Cortex of kidney (tissue), 1 donor: ENCODE measurements at places on chromosomes 3 and 15.

GRCh38 chr15:64013179-64014062 lies 32.9 kb downstream of the DAPK2 start:
- no peak for DNase-seq

DNA sequence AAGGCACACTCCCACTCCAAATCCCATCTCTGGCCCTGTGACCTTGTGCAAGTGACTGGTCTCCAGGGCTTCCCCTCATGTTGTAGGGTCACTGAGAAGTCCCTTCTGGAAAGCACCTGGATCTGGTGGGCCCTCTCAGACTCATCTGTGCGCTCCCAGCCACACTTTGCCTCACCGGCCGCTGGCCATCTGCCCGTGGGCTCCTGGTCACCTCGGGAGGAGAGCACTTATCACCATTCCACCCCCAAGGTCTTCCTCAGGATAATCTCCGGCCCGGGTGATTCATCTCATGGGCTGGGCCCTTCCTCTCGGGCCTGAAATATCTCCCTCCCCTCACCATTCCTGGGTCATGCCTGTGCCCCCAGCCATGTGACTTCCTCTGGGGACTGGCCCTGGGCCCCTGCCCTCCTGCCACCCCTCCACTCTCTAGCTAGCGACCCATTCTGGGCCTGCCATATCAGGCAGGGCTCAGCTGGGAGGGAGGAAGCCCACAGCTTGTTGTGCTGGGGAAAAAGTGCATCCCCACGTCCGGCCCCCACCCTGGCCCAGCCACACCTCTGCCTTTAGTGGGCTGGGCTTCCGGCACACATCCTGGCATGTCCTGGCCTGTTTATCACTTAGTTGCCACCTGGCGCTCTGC lies 10.6 kb upstream of the WNT7A start:
- no peak for DNase-seq

- no peak for DNase-seq
Measured at GRCh38 chr3:17891139-17891856, 148.9 kb upstream of the TBC1D5 start.

DNA sequence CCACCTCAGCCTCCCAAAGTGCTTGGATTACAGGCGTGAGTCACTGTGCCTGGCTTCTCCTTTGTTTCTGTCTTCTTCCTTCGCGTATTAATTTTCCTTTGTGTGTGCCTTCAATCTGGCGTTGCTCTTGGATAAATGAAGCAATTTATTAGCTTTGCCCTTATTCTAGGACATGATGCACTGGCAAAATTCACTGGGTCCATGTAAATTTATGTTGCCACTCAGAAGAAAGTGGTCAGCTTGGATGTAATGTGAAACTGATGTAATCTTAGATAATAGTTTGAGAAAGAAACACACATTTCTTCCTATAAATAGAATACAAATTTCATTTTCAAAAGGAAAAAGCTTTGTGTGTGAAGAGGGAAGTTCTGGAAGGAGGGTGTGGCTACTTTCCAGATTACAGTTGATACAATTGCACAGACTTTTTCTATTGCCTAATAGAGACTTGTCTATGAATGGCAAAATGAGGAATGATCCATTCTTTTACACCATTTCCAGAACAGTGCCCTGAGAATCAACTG lies 23.3 kb upstream of the ATP1B3 start:
- no peak for DNase-seq

DNA sequence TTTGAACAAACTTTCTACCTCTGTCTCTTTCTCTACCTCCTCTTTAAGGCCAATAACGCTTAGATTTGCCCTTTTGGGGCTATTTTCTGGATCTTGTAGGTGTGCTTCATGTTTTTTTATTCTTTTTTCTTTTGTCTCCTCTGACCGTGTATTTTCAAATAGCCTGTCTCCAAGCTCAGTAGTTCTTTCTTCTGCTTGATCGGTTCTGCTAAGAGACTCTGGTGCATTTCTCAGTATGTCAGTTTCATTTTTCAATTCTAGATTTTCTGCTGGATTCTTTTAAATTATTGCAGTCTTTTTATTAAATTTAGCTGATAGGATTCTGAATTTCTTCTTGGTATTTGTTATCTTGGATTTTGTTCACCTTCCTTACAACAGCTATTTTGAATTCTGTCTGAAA lies 148.7 kb downstream of the RSRC1 start:
- DNase-seq, result no peak

GRCh38 chr3:38575279-38575843 lies 74.1 kb downstream of the SCN5A start:
- DNase-seq, result no peak

GRCh38 chr3:42381551-42382082 lies 28.8 kb downstream of the LYZL4 start:
- no peak for DNase-seq

DNA sequence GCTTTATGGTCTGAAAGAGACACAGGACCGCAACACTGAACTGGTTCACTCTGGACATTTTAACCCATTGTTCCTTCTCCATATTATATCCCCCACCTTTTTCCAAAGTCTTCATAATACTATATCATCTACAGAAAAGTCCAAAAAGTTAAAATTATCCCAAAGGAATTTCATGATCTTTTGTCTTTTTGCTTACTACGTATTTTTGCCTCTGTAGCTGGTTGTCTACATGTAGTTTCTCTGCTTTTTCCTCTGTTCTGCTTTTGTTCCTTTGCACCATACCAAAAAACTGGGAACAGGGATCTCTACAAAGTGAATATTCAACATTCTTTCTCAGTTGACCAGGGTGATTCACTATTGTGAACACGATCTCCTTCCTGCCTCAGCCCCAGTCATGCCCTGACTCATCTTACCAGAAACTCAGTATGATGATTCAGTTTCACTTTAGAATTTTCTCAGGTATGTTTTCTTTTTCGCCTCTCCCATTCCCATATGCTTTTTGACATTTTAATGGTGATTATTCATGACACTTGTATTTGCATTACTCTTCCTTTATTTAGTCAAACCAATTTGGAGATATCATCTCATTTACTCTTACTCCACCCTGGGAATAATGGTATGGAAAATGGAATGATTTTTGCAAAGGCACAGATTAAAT lies 14.5 kb downstream of the EMC4 start:
- no peak for DNase-seq
